ENCODE measurements at places on chromosomes 1 and 21.

DNA sequence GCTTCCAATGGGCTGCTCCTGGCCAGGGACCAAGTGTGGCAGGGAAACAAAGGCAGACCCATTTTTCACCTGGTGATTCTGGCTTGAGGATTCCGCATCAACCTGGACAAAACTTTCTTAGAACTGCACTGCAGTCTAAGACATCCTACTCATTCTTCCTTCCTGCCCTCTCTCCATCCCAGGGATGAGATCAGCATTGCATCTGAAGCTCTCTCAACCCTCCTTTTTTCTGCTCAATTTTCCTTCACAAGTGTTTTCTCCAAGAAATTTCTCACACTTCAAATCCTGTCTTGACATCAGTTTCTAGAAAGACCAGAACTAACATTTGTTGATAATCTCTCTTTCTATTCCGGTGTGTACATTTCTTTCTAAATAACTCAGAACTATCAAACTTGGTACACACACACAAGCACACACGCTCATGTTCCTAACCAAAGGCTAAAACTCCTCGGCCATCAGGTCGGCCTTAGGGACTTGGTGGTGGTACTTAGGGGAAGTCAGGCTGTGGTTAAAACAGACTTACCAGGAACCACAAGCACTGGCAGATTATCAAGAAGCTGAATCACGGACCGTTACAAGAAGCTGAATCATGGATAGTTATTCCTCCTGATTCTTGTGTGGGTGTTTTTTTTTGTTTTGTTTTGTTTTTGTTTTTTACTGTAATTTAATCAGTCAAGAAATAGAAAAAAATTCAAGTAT, 21.0 kb upstream of the CXADR start:
- peak; percentile 23 for DNase-seq

- DNase-seq = no peak
Measured at GRCh38 chr1:84078108-84078841, 65.8 kb upstream of the PRKACB start.

GRCh38 chr1:215971793-215972441, 404.8 kb downstream of the KCTD3 start:
- DNase-seq = no peak

GRCh38 chr1:163093579-163093978, 24.4 kb downstream of the RGS4 start:
- DNase-seq = no peak

- DNase-seq = no peak
Measured at GRCh38 chr21:38080888-38081287, 164.6 kb upstream of the KCNJ6 start.

GRCh38 chr1:119542492-119542946, 35.5 kb downstream of the HSD3B1 start:
- DNase-seq = no peak

- DNase-seq = no peak
Measured at GRCh38 chr1:205317311-205317917, 4.1 kb downstream of the NUAK2 start.

GRCh38 chr21:43303275-43304178, 123.4 kb downstream of the SIK1 start:
- DNase-seq = no peak

DNA sequence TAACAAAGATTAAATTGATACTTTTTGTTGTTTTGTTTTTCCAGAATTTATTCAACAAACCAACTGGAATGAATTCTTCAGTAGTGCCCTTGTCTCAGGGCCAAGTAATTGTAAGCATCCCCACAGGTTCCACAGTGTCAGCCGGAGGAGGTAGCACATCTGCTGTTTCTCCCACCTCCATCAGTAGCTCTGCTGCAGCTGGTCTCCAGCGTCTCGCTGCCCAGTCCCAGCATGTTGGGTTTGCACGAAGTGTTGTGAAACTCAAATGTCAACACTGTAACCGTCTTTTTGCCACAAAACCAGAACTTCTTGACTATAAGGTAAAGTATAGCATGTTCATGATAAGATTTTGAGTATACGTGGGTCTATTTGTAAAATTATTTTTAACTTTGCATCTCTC, 118.5 kb downstream of the ZMYM4 start:
- no peak for DNase-seq

DNA sequence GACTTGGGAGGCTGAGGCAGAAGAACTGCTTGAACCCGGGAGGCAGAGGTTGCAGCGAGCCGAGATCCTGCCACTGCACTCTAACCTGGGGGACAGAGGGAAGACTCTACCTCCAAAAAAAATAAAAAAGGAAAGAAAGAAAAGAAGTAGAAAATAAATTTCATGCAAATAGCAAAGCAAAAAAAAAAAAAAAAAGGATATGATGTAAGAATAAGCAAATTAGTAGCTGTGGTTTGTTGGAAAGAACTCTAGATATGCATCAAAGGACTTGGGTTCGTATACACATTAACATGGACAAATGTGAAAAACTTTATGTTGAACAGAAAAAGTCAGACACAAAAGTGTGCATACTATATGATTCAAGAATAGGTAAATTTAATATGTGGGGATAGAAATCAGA, 11.9 kb downstream of the WASF2 start:
- no peak for DNase-seq

GRCh38 chr21:34701726-34702125, 32.9 kb downstream of the CLIC6 start:
- DNase-seq = no peak

DNA sequence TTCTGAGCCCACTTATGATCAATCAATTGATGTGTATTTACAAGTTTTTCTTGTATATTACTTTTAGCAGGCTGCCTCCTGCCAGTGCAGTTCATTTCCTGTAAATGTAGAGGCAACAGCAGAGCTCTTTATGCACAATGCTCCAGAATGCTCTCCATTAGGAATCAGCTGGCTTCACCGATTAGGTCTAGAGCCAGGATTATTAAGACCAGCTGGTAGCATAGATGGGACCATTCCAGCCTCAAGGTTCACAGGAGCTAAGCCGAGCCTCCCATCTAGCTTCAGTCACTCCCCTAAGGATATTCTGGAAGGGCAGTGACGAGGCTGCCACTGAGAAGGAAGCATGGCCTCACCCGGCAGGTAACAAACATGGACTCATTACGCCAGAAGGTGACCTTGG, 36.8 kb downstream of the DHRS3 start:
- DNase-seq = no peak

- DNase-seq = no peak
Measured at GRCh38 chr1:209595599-209596285, 12.2 kb downstream of the CAMK1G start.

- no peak for DNase-seq
Measured at GRCh38 chr1:44223187-44223610, 9.9 kb downstream of the DMAP1 start.

DNA sequence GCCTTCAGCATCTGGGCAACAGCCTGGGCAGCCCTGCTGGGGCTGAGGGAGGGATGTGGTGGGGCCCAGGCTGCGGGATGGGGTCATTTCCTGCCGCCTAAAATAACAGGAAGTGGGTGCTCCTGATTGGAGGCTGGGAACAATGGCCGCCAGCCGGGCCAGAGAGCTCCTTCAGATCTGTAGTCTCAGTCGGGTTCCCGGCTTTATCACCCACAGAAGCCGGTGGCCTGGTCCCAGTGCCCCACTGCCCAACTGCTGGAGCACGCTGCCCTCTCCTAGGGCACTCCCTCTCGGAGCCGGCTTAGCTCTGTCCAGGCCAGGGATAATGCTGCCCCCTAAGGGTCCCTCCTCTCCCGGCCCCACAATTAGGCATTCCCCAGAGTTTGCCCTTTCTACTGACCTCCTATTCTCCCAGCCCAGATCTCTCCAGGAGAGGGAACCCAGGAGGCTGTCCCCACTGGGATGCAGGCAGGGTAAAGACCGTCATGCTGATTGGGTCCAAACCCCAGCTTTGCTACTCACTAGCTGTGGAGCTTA, 5.1 kb downstream of the MAP7D1 start:
- peak; percentile 86 for DNase-seq

GRCh38 chr1:84037758-84038611, 39.1 kb upstream of the TTLL7 start:
- DNase-seq = no peak

DNA sequence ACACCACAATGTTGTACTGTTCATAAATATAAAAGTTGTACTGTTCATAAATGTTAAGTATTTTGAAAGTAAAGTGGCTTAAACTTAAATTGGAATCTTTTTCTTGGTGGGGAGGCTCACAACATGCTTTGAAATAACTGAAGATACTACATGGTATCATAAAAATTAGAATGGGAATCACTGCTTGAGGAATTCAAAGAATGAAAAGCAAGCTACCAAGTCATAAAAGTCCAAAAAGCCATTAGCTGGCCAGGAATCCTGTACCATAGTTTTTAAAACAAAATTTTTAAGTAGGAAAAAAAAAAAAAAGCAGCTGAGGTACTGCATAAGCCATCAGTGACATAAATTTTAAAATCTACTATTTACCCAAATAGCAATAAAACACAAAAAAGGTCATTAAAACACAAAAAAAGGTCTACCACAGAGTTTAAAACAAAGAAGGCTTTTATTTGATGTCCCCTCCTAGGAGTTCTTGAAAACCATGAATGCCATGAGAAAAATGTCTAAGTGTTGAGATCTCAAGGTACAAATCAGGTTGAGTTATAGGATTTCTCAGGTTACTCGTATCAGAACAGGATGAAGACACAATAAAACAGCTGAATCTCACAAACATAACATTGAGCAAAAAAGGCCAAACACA, 8.6 kb downstream of the ZZZ3 start:
- DNase-seq = no peak

DNA sequence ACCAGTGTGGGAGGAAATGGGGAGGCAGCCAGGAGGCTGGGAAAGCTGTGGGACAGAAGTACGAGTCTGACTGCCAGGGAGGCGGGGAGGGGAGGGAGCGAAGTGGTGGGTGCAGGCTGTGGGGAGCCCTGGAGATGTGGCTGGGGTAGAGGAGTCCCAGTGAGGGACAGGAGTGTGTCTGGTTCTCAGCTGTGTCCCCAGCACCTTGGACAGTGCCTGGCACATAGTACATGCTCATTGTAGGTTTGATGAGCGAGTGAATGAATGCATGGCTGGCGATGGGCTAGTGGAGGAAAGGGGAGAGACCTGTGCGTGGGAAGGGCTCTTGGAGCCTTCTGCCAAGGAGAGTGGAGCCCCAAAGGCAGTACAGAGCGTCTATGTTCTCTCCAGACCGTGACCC, 104.1 kb downstream of the SIK1 start:
- peak; percentile 9 for DNase-seq

DNA sequence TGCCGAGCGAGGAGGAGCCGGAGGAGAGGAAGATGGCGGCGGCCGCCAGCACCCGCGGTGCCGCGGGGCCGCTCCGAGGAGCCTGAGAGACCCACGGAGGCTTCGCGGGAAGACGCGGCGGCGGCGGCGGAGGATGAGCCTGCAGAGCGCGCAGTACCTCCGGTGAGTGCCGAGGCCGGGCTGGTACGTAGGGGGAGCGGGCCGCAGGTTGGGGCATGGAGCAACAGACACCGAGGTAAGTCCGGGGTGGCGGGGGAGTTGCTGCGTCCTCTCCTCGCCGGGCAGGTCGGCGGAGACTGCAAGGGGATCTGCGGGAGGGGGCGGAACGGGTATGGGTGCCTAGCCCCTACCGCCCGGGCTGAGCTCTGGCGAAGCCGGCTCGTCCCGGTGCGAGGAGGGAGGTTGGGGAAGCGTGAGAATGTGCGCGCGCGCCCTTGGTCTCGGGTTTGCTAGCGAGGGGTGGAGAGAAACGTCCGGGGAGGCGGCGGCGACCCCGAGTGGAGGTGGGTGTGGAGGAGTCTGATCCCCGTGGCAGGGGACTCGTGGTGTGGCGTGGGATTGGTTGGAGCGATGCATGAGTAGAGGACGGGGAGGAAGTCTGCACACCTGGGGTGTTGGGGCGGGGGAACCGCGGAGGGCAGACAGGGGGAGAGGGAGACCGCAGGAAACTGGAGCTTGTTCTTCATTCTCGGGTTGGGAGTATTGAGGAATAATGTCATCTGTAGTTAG, at the start of gene SMG7:
Gene SMG7, plus strand, starts transcription at position 12 of the 729 bp plus-strand sequence. Its CDS starts 122 bp downstream, at position 134.
- peak; percentile 64 for DNase-seq

DNA sequence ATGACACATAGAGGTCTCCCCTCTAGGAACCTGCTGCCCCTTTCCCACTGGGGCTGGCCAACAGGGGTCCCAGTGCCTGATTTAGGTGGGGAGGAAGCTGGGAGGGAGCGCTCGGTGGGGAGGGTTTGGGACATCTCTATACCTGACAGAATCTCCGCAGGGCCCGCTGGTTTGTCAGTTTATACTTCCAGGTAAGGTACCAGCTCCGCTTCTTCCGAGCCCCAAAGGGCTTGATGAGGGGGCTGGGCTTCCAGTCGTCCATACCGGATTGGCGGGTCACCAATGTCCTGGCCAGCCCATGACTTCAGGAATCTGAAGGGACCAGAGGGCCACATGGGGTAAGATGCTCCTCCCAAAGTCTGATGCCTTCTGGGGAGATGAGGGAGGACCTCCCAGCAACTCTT, 672 bp downstream of the POMGNT1 start:
- no peak for DNase-seq

- no peak for DNase-seq
Measured at GRCh38 chr1:61953076-61953789, 211.0 kb downstream of the PATJ start.

DNA sequence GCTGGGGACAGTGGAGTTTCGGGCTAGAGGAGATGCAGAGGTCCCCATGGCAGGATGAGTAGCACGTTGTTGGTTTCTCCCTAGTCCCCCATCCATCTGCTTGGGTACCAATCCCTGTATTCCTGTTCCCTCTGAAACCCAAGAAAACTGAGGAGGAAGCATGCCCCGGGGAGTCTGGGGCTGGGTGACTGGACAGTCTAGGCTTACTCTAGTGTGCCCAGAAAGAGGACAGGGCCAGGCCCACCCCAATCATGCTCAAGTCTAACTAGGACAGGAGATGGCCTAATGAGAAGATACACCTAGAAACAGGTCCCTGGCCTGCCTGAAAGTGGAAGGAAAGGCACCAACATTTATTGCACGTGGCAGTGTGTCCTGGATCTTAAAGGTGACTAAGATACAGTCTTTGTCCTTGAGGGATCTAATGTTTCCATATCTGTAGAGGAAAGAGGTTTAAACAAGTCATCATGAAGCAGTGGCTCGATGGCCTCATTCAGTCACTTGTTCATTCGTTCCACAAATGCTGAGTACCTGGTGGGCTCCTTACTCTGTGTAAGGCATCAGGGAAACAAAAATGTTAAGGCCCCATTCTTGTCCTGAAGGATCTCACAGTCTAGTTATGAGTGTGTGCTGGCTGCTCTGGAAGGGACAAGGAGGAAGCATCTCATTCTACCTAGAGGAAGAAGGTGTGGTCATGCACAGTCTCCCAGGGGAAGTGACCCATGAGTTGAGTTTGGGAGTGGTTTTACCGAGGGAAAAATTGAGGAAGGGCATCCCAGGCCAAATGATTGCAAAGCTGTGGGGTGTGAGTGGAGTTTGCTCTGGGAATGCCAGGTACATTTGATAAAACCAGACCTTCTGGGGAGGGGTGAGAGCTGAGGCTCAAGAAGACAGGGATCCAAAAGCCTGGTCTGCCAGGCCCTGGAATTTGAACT, 10.0 kb downstream of the CDK18 start:
- no peak for DNase-seq

DNA sequence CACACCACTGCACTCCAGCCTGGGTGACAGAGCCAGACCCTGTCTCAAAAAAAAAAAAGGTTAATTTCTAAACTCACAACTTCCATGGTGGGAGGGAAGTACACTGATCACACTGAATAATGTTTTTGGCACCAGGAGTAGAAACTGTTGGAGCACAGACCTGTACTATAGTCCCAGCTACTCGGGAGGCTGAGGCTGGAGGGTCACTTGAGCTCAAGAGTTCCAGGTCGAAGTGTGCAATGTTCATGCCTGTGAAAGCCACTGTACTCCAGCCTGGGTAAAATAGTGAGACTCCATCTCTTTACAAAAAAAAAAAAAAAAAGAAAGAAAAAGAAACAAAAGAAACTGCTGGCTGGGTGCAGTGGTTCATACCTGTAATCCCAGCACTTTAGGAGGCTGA, 35.3 kb downstream of the TMEM50B start:
- DNase-seq = no peak

Data from activated CD4-positive, alpha-beta T cell treated with anti-CD3 and anti-CD28 coated beads for 48 hours (primary cell).